ENCODE measurements at places on chromosomes 2 and 18.
A peak's percentile ranks its signal among the peaks of the same experiment; 100 is the strongest.

DNA sequence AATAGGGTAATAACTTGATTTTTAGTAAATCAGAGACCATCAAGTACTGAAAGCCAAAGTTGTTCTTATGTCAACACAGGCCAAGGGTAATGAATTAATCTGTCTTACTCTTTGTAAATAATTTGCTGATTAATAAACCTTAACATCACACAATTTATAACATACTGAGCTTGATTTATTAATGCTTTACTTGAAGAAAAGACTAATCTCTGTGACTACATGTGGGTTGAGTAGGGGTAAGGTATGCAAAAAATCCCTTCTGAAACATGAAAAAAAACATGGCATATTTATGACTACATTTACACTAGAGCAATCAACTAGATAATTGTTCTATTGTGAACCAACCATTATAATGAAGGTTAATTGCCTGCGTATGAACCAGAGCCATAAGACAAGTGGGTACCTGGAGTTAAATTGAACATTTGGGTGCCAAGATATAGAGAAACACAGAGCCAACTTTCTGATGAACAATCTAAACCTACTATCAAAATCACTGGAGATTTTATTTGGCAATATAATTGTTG lies 67.7 kb upstream of the GRB14 start:
- DNase-seq, result no peak

- no peak for DNase-seq
These were observed 123.4 kb downstream of the GULP1 start for GRCh38 chr2:188414869-188415753.

GRCh38 chr2:241376808-241377207 lies 20.7 kb downstream of the FARP2 start:
- DNase-seq, result no peak

GRCh38 chr2:205047273-205047839 lies 502.1 kb downstream of the PARD3B start:
- DNase-seq, result no peak

GRCh38 chr2:217950401-217950871 lies 52.4 kb downstream of the TNS1 start:
- no peak for DNase-seq

DNA sequence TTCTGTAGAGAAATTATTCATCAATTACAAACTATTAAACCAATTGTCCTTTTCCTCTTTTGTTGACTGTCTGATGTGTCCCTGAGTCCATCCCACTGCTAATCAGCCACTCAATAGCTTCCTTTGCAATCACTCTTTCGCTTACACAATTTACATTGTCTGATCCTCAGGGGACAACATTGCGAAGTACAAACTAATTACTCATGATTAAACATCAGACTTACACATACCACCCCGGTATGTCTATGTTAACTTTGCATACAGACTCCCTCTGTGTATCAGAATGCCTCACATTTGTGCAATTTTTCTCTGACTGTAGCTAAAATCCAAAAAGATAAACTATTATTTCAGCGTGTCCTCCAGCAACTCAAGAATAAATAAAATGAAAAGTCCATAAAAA lies 264.4 kb upstream of the REV1 start:
- DNase-seq, result no peak

DNA sequence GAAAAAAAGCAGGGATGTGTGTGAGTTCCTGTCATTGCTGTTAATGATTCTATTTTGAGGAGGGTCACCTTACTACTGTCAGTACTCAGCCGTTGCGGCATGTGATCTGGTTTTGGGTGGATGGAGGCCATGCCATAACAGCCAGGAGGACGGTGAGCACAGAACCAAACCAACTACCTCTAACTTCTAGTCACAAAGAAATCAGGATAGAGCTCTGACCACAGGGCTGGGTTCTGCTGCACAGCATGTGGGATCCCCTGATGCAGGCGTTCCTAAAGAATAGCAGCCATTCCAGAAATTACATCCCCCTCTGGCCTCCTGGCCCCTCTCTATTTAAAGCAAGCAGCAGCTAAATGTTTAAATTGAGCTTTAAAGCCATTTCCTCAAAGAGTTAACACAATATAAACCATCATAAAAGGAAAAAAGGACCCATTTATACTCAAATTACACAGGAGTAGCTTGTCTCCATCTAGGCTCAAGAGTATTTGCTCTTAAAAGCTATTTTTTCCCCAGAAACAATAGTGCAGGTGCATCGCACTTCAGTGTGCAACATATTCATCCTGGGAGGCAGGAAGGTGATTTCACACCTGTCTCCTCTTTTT lies 786.4 kb downstream of the RNF144A start:
- DNase-seq, result no peak

DNA sequence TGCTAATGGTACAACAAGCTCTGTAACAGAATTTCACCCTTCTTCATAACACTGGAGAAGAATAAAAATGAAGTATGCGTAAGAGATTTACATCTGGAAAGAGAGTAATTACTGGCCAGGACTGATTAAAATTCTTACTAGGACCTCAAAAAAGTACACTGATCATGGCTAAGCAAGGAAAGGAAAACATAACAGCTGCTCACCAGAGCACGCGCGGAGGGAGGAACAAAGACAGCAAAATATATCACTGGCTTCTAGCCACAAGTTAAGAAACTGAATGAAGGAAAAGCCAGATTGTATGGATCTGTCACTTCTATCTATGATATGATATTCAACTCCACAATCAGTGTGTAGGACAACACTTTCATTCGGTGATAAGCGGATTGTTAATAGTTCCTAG lies 15.6 kb upstream of the CYTIP start:
- DNase-seq, result no peak

GRCh38 chr2:205680067-205680466 lies 2.2 kb upstream of the NRP2 start:
- DNase-seq, result peak; percentile 91

DNA sequence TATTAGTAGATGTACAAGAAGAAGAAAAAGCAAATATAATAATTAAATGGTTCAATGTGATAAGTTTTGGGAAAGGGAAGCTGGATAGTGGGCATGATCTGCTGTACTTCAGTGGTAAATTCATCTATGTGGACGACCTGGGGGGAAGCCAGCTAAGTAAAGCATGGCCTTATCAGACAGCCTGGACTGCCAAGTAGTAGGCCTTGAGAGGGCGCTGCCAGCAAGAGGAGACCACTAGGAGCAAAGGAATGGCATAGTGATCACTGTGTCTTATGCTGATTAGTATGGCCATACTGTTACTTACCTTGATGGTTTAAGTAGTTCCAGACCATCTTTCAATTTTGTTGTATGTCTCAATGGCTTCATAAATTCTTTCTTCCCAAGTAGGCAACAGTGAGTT lies 287.6 kb downstream of the SETBP1 start:
- DNase-seq, result no peak

DNA sequence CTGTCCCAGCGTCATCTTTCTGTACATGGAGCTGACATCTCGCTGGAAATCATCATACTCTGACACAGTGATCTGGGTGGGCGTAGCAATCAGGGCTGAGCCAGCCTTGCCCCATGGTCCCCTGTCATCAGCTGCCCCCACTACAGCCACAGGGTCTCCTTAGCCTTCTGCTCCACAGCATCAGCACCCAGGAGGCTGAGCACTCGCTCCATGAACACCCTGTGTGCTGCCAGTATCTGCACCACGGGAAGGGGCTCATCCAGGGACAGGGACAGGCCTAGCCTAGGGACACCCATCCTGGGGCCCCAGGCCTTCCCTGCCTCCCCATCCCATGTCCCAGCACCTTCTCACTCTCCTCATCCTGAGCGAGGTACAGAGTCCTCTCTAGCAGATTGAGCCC lies 11.4 kb downstream of the ALPG start:
- DNase-seq, result no peak

- no peak for DNase-seq
These were observed 17.3 kb downstream of the DGKD start for GRCh38 chr2:233371641-233372040.

DNA sequence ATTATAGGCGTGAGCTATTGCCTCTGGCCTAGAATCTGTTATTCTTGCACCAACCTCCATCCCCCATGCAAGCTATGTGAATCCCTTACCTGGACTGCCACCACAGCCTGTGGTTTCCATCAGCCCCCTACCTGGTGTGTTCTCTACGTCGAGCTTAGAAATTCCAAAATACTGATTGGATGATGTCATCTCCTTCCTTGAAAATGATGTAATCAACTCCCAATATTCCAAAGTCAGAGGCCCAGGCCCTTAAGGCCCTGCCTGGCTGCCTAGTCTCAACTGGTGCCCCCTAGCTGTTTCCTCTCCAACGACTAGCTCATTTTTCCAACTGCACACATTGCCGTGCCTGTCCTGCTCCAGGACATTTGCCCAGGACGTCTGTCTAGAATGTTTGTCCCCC lies 41.3 kb upstream of the GBX2 start:
- no peak for DNase-seq

DNA sequence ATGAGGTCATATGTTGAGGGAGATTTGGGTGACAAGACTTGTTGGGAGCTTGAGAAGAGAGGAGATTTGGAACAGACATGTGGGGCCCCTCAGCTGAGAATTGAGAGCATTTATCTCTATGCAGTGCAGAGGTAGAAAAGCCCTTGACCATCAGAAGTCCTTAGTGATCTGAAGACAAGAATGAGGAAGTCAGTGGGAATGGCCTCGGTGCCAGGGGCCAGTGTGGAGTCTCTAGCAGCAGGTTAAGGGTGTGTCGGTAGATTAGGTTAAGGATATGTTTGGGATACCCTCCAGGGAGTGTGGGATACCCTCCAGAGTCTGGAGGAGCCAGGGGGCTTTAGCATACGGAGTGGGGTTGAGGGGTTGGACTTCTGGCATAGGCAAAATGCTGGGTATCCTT lies 41.6 kb downstream of the FBXO48 start:
- DNase-seq, result no peak

- no peak for DNase-seq
These were observed 29.6 kb upstream of the RNF152 start for GRCh38 chr18:61922435-61922834.

GRCh38 chr2:231489990-231490389 lies 25.7 kb upstream of the NCL start:
- DNase-seq, result no peak

- DNase-seq, result no peak
These were observed 2.0 kb upstream of the MYO1B start for GRCh38 chr2:191243154-191243553.

DNA sequence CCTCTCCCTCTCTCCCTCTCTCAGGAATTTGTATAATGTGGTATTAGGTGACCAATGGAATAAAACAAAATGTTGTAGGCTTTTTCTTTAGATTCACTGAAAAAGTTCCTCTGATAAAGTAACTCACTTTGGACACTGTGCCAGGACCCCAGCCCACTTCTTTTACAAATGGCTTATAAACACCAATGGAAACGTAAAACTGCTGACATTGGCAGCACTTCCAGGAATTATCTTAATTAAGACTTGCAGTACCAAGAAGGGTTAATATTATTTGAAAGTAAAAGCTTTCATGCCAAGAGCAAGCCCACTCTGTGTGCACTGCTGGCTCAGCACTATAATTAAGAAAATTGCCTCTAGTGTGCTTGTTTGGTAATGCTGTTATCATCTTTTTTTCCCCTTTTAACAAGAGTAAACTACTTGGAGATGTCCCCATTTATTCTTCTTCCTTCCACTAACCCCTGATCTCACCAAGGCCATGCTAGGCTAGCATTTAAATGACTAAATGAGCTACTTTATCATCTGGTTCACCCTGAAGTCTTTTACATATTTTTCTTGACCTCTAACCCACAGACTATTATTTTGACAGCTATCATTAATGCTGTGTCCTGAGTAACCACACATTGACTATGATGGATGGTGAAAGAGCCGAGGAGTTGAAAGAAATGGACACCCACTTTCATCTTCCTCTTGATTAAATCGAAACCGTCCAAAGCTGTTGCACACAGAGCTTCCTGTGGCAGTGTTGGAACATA lies 232.2 kb upstream of the ETAA1 start:
- DNase-seq, result no peak

GRCh38 chr2:202109737-202110184 lies 36.7 kb downstream of the KIAA2012 start:
- DNase-seq, result no peak

GRCh38 chr2:27627963-27628766 lies 647 bp downstream of the CCDC121 start:
- DNase-seq, result no peak

DNA sequence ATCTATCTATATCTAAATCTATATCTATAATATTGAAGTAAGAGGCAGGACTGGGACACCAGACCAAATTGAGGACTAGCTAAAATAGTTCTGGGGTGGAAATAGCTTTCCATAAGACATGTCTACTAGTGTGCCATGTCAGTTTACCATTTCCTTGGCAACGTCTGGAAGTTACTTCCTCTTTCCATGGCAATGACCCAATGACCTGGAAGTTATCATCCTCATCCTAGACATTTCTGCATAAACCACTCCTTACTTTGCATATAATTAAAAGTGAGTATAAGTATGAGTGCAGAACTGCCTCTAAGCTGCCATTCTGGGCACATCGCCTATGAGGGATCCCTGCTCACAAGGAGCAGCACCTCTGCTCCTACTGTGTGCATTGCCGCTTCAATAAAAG lies 734.0 kb upstream of the GCFC2 start:
- DNase-seq, result no peak

GRCh38 chr18:37362158-37362890 lies 203.3 kb downstream of the CELF4 start:
- DNase-seq, result no peak

DNA sequence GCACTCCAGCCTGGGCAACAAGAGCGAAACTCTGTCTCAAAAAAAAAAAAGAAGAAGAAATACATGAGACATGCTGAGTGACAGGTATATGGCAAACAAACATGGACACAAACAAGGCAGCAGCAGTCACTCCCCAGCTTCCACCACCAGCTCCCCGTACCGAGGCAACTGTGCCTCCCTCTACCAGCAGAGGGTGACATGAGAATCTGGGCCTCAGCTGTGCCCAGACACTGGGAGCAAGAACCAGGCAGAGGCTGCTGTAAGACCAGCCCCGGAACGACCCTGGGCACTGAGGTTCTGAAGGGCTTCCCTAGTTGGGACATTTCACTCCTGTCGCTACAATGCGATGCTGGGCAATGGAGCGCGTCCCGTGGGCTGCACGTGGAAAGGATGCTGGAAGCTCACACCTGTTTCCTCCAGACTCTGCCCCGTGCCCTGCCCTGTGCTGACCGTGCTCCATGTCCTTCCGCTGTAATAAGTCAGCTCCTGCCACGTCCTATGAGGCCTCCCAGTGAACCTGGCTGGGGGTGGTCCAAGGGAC lies 37.1 kb downstream of the BOK start:
- no peak for DNase-seq

DNA sequence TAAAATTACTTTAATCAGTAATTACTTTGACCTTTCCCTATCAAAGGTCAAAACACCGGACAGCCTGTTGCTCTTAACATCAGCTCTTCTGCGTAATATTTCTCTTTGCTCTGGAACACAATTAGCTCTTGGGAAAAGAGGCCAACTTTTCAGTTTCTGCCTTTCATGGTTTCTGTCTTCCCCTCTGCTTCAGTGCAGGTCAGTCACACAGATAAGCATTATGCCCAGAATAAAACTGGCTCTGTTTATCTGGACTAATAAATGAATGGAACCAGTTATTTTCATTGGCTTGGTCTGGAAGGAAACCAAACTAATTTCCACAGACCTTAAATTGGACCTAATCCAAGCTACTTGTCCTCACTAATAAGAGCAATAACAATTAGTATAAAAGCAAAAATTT lies 26.2 kb upstream of the GALNT3 start:
- no peak for DNase-seq

Data from left kidney (tissue), 8 donors.